HT1080 (cell line): ENCODE measurements at places on chromosomes 2 and 18.

DNA sequence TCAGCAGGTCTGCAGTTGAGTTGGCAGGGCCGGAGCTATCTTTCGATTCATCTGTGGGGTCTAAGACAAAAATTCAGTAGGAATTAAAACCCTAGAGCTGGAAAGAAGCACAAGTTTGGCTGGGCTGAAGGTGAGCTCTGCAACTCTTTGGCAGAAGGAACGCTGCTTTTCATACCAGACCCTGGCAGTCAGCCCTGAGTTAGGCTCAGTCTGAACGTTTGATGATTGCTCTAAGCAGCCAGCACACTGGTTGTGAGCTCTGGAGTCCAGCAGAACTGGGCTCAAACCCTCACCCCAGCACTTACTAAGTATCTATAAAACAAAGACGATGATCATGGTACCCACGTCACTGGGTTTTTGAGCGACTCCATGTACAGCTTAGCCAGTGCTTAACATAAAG is 192.5 kb downstream of the TNS1 start:
- DNase-seq: no peak

DNA sequence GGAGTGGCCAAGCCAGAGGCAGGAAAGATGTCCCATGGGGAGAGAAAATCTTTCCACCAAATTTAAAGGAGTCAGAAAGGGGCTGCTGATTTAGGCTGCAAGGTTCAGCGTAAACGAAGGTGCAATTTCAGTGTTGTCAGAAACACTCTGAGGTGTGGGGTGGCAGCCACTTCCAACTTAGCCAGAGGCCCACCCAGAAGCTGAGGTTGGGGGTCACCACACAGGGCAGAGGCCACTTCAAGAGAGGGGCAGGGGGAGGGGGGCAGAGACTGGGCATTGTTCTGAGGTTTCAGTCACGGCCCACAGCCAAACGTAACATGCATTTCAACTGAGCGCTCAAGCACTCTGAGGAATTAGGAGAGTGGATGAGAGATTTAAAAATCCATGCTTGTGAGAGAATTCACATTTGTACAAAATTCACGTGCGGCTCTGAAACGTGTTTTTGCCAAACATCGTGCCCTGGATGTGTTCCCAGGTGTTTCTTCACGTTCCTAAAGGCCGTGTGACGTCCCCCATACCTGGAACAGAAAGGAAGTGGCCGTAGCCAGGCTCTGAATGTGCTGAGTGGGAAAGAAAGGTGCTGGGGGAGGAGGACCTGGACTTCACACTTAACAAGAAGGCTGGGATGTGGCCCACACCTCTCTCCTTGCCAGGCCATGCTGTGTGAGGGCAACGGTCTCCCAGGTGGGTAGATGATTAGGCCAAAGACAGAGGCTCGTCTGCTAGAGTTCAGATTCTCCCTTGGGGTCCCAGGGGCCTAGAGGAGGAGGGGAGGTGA is 19.5 kb upstream of the BOK start:
- no peak for DNase-seq

DNA sequence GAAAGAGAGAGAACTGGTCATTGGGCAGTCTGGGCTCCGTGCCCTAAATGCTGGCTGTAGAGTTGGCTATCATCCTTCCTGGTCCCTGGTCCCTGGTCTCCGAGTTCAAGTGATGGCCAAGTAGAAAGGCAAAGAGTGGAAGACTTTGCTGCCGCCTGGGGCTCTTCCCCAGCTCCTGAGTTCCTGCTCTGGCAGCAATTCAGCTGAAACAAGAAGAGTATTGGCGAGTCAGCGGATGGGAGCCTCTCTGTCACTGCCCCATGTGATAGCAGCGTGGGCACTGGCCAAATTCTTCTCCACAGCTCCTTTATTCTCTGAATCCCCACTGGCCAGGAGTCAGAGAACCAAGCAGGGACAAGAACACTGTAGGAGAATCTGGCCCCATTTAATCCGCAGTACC is 351.0 kb upstream of the POU3F3 start:
- DNase-seq: no peak

- no peak for DNase-seq
Measured at GRCh38 chr18:62790871-62791772, 75.8 kb downstream of the PHLPP1 start.

GRCh38 chr2:8994386-8994785 is 9.1 kb downstream of the MBOAT2 start:
- DNase-seq: no peak

DNA sequence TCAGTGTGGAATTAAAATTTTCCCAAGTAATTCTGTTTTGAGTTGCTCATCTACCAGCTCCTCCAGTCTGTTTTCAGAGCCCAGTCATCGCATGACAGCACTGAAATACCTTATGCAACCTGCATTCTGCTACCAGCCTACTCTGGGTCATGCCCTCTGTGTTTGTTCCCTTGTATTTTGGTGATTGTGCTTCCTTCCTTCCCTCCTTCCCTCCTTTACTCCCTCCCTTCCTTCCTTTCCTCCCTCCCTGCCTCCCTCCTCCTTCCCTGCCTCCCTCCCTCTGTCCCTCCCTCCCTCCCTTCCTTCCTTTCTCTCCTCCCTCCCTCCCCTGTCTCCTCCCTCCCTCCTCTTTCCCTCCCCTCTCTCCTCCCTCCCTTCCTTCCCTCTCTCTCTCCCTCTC is 289.6 kb downstream of the CDH2 start:
- DNase-seq: peak; percentile 73

DNA sequence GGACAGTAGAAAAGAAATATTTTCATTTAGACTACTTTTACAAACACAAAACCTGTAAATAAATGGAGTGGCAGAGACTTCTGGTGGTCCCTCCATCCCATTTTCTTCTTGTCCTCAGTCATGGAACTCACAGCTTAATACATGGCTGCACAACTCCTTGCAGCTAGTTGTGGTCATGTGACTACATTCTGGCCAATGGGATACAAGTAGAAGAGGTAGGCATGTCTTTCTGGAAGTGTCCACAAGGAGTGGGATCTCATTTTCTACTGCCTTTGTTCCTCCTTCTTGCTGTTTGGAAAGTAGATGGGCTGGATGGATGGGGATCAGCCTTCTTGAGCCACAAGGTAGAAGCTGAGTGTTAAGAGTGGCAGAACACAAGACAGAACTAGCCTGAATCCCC is 555.8 kb downstream of the SATB2 start:
- DNase-seq: peak; percentile 18

DNA sequence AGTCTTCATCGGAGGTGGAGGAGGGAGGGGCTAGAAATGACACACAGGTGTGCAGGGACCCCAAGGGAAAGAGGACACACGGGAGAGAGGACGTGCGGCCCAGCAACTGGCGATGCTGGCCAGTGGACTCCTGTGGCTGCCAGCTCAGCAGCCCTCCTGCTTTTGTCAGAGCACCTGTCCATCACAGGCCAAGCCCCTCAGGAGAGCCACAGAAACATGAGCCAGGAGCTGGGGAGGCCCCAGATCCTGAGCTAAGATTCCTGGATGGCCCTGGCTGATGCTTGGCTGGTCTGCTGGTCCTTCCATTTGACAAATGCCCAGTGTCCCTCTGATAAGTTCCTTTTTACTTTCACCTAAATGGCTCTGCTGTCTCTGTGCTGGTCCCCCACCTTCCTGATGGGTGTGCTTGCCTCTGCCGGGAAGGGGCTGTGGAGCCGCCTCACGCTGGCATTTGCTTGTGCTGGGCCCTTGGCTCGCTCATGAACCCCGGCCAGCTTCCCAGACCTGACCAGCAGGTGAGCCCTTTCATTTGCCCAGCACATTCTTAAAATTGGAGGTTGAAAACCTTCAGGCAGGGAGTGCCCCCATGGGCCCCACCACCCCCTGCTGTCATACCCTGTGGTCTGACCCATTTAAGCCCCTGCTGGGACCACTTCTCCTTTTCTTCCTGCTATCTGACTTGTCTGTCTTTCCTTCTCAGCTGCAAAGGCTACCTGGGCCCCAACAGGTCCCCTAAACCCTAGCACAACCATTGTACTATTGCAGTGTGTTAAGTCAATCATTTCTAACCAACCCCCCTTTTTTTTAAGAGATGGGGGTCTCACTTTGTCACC is 37.3 kb downstream of the CYP27C1 start:
- no peak for DNase-seq

- no peak for DNase-seq
Measured at GRCh38 chr2:239344857-239345216, 56.0 kb downstream of the HDAC4 start.

DNA sequence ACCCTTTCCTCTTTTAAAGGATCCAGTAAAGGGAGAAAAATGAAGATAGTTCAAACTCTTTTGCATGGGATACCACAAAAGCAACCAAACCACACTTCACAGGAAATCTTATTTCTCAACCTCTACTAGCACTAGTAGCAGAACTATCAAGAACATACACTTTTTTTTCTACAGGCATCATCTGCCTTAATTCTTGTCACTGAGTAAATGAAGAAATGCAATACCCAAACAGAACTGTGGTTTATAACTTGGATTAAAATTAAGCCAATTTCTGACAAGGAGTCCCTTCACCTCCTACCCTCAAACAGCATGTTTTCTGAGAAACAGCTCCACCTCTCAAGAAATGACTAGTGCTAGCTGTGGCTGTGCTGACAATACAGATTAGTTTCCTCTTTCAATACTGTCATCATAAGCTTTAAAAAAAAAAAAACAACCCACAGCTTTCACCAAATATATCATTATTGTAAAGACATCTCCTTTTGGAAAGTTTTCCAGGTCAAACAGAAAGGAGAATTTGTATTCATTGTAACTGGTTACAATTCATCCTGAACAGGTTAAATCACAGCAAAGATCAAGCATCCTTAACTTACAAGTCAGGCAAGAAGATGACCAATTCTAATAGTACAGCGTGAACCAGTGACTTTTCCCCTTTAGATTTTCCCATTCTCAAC is 44.4 kb downstream of the PTPN2 start:
- peak; percentile 11 for DNase-seq

- DNase-seq: no peak
Measured at GRCh38 chr2:29187926-29188325, 72.7 kb downstream of the CLIP4 start.

GRCh38 chr18:46630160-46630559 is 26.9 kb downstream of the LOXHD1 start:
- DNase-seq: peak; percentile 86

DNA sequence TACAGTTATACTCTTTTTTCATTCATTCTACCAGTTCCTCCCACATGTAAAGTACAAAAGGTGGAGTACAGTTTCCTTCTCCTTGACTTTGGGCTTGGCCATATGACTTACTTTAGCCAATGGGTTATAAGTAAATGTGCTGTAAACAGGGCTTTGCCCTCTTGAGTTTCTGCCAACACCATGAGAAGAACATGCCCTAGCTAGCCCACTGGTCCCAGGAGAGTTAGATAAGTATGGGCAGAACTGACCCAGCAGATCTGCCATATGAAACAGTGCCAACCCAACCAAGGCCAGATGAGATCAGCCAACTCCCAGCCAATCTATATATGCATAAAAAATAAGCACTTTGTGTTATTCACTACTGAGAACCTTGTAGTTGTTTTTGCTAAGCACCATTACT is 25.5 kb downstream of the ZC3H8 start:
- DNase-seq: peak; percentile 26

DNA sequence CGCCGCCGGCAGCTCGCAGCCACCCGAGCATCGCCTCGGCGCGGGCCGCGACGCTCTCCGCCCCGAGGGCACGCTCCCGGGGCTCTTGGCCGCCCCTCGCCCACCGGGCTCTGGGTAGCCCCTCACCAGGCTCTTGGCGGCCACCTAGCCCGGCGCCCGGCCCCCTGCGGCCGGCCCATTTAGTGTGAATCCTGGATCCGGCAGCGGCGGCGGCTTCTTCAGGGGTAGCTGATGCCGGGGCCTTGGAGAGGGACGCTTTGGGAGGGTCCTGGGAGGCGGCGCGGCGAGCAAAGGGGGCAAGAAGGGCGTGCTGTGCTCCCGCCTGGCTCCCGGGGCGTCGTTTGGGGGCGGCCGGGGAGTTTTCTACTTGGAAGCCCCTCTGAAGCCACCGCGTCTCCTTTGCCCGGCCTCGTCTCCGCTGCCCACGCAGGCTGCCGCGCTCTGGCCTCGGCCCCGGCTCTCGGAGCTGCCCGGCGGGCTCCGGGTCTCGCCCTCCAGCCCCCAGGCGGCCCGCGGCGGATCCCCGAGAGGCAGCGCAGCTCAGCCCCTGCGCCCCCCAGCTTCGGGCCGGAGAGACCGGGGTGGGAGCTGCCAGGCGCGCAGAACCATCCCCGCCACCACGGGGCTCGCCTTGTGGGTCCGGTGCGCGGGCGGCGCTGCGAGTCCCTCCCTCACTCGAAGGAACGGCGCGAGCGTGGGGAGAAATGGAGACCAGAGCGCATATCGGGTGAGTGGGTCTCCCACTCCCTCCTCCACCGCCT is 509 bp downstream of the PIEZO2 start:
- DNase-seq: no peak

GRCh38 chr18:22285361-22286140 is 116.2 kb downstream of the GATA6 start:
- DNase-seq: no peak

DNA sequence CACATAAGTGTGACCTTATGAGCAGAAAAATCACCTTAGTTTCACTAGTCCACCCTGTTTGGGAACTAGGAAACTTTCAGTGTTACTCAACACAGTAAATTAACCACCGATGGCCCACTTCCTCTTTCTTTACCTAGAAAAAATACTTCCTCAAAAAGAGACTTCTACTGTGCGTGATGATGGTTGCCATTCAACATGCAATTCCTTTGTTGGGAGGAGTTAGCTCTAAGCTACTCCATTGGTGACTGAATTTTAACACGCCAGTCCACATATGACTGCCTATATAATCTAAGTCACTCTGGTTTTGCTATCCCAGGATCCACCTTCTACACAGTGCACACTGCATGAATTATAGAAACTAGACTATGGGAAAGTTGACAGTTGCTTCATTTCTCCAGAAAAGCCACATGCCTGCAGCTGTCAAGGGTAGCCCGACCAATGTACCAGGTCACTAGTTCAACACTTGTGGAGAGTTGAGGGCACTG is 47.8 kb upstream of the REG3G start:
- DNase-seq: no peak

DNA sequence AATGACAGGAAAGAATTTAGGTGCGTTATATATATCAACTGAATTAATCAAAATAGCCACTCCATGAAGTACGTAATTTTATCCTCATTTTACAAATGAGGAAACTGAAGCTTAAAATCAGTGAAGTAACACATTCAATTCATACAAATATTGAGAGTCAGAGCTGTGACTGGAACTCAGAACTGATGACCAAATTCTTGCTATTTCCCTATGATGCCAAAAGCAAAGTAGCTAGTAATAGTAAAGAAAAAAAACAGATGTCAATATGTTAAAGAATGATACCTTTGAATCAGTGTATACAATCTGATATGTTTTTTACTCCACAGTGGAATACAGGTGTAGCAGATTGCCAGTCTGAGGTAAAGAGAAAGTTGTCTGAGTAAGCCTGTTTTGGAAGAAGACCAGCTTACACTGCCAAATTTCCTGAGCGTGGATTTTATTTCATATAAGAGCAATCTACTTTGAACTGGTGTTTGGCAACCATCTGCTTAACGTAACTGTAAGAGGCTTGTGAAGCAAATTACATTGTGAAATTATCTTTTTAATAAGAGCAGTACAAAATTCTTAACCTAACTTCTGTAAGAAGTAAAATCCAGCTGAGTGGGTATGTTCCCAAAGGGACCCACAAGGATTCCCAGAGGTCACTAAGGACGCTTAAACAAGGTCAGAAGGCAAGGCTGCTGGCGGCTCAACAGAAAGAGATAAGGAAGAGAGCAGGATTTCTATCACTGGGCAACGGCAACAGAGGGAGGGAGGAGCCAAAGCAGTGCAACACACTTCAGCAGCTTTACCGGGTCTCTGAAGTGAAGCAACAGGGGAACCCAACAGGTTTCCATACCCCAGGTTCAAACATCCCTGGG is 85.6 kb downstream of the IKZF2 start:
- no peak for DNase-seq

- no peak for DNase-seq
Measured at GRCh38 chr18:985212-985661, 80.6 kb downstream of the ADCYAP1 start.
